Stimulated activated CD8-positive, alpha-beta memory T cell treated with anti-CD3 and anti-CD28 coated beads, Interleukin-7, amount 100 ng/mL, for 48 hours (primary cell): ENCODE measurements at places on chromosomes 4 and X.

DNA sequence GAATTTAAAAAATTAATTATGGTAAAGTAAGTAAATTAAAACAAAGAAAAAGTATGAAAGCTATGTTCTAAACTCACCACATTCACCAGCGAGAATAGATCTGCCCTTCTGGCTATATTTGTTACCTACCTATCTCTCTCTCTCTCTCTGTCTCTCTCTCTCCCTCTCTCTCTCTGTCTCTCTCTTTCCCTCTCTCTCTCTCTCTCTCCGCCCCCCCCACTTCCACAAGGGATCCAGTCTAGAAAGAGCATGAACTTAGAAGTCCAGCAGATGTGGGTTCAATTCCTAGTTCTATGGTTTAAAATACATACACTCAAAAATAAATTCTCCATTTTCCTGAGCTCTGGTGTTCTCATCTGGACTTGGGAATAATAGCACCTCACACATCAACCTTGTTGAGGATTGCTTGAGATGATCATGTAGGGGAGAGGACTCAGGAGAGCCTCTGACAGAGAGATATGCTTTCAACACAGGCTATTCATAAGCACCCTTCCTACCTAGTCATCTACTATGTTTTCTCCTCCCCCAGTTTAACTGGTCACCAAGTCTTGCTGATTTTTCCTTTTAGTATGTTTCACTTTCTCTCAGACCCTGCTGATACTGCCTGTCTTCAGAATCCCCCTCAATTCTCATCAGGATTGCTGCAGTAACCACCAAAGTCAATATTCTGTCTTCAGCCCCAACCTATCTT is 64.7 kb downstream of the SLC7A11 start:
- DNase-seq, result no peak

DNA sequence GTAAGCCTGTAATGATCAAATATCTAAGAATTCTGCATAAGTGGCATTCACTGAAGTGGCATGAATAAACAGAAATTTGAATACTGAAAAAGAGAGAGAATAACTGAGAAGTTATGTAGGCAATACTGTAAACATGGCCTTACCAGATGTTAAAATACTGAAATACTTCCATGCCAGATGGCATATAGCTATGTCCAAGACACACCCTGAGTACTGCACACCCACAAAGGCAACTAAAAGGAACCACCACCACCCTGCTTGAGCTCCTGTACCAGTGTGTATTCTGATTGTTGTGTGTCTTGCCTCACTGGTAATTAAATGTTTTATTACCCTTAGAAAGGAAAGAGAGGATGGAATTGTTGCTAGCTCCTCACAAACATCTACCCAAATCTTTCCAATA is 192.1 kb downstream of the ADAMTS3 start:
- no peak for DNase-seq

- no peak for DNase-seq
Observed at GRCh38 chrX:118337687-118338086, 8.2 kb upstream of the WDR44 start.

- no peak for DNase-seq
Observed at GRCh38 chrX:71178908-71179307, 34.3 kb downstream of the NLGN3 start.

GRCh38 chrX:149363965-149364364 is 141.1 kb downstream of the IDS start:
- no peak for DNase-seq

DNA sequence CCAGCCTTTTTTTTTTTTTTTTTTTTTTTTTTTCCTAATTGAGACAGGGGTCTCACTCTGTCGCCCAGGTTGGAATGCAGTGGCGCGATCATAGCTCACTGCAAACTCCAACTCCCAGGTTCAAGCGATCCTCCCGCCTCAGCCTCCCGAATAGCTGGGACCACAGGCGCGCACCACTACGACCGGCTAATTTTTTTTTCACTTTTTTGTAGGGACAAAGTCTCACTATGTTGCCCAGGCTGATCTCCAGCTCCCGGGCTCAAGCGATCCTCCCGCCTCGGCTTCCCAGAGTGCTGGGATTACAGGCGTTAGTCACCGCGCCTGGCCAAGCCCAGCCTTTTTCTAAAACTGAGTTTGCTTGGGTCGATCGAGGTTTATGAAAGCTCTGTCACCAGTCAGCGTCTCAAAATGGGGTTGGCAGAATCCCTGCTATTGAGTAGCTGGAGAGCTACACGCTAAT is 1.3 kb upstream of the OTUD5 start:
- DNase-seq, result no peak

DNA sequence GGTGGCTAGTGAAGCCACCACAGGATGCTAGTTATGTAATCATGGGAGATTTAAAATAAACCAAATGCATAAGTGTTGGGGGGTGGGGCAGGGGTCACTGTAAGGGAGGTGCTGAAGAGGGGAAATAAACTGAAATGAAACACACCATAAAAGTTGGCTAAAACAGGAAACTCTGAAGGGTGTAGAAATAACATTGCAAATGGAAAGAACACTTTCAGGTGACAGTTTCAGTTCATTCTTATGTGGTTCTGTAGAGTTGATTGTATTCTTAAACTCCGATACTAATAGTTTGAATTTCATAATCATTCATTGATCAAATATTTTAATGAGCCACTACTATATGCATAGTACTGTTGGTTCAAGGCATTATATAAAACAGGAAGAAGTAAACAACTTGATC is 80.1 kb downstream of the HDAC8 start:
- no peak for DNase-seq

GRCh38 chr4:75779105-75779757 is 54.9 kb downstream of the USO1 start:
- DNase-seq, result no peak

- DNase-seq, result no peak
Observed at GRCh38 chrX:51641421-51642021, 22.8 kb upstream of the CENPVL3 start.

DNA sequence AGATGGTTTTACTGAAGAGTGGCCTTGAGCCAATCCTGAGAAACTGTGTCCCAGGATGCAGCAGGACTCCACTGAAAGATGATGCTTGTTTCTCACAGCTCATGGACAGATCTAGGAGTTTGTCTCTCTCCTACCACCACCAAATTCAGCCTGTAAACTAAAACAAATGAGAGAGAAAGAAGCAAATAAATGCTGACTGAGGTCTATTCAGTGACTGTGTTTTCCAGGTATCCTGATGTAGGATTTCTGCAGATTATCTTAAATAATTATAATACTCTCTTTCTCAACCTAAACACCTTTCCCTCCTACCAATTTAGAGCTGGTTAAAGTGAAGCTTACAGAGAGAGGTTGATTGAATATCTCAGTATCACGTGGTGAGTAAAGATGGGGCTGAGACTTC is 599.6 kb upstream of the LCORL start:
- no peak for DNase-seq

DNA sequence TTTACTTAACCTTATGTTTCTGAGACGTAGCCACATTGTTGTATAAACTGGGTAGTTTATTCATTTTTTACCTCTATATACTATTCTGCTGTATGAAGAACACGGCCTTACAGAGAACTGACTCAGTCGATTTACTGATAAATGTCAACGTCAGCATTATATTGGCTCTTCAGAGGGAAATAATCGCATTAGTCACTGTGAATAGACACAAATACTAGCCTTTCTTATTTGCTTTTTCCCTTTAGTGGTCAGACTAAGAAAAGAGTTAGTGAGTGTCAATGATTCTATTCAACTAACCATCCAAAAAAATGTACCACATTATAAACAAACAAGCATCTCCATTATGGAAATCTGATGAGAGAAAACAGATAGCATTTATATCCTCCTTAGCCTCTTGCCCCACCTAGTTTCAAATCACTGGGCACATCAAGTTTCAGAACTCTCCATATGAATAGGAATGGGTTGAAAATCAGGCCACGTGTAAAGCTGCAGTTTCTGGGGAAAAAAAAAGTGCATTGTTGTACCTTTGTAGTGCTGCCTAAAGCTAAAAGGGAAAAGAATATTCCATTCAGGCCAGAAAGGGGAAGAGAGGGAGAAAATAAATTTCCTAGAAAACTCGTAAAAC is 146.7 kb upstream of the VCX3A start:
- DNase-seq, result no peak

DNA sequence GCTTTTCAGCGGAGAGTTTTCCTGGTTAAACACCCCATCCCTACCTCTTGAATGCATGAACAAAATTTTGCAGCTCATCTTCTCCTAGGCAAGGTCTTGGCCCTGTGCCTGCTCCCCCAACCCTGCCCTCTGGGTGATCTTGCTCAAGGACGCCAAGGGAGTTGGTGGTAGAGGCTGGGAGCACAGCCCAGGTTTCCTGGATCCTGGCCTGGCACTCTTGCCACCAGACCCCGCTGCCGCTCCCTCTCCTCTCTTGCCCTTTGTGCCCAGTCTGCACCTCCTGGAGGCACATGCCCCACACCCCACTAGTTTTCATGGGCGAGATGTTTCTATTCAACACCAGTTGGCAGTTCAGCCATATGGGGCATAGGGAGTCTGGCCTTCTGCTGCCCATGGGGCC is 37.3 kb downstream of the TSC22D3 start:
- DNase-seq, result no peak

DNA sequence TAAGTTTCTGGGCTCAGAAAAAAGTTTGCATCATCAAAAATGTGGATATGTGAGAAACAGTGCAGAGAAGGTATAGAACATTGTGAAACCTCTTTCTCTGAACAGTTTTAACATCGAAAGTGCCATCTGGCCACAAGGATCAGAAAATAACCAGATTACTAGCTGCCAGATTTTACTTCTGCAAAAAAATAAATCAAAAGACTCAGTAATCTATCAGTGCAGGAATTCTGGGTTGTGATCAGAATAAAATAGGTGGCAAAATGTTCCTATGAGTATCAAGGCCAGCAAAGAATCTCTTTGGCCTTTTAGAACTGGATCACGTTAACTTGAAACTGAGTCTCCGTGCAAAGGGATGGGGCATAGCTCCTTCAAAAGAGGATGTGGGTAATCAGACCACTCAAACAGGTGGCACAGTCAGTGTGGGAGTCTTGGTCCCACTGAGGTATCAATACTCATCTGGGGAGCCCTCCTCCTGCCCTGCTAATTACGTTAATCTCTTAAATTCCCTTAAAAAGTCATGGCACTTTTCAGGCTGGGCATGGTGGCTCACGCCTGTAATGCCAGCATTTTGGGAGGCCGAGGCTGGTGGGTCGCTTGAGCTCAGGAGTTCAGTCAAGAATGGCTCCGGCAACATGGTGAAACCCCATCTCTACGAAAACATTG is 26.7 kb upstream of the RBM47 start:
- DNase-seq, result no peak

GRCh38 chr4:34046580-34046979 is 2197.7 kb downstream of the ARAP2 start:
- DNase-seq, result no peak

GRCh38 chrX:43456063-43456462 is 200.0 kb upstream of the MAOA start:
- DNase-seq, result no peak

DNA sequence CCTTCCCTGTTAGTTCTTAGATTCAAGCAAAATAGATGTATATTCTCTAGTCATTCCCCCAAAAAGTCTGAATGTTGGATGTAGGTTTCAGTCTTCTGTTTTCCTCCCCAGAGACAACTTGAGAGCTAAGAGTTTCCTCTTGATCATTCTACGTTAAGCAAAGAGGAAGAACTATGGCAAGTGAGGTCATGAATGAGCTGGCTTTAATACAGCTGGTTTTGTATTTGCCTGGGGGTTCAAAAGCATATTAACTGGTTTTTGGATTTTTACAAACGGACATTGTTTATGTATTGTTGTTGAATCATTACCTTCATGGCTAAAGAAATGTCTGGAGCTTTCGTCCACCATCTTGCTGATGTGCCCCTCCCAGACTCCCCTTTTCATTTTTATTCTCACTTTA is 916.7 kb upstream of the POU3F4 start:
- no peak for DNase-seq

GRCh38 chr4:68803013-68803412 is 12.8 kb upstream of the UGT2B10 start:
- no peak for DNase-seq

DNA sequence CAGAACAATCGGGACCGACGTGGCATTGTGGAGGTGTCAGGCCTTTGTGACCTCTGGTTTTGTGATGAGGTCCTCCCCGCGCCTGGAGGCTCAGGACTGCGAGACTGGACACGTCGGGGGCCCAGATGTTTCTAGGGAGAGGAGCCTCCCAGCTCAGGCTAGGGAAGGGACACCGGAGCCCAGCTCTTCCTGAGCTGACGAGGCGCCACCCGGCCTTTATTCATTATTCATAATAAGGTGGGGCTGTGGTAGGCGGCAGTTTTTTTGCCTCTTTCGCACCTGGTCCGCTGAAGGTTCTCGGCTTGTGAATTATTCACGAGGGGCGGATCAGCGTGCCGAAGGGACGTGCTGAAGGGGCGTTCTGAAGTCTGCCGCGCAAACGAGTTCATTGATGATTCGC is 2.3 kb upstream of the UBA1 start:
- DNase-seq, result no peak

GRCh38 chrX:149471397-149471796 is 33.7 kb downstream of the IDS start:
- no peak for DNase-seq

GRCh38 chrX:17608888-17609287 is 128.4 kb upstream of the SCML1 start:
- no peak for DNase-seq

- DNase-seq, result no peak
Observed at GRCh38 chr4:140876615-140877364, 120.6 kb upstream of the TBC1D9 start.

GRCh38 chrX:3697701-3698279 is 15.7 kb downstream of the PRKX start:
- no peak for DNase-seq

DNA sequence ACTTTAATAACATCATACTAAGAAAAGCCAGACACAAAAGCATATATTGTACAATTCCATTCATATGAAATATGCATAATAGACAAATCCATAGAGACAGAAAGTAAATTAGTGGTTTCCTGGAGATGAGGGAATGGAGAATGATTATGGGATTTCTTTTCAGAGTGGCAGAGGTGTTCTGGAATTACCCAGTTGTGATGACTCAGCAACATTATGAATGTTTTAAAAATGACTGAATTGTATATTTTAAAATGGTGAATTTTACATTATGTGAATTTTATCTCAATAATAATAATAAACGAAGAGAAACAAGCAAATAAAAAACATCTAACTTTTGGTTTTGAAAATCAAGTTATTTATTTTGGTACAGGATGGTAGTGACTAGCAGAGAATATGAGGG is 11.2 kb downstream of the ZXDA start:
- DNase-seq, result no peak
